ENCODE measurements at places on chromosomes 4 and X.

DNA sequence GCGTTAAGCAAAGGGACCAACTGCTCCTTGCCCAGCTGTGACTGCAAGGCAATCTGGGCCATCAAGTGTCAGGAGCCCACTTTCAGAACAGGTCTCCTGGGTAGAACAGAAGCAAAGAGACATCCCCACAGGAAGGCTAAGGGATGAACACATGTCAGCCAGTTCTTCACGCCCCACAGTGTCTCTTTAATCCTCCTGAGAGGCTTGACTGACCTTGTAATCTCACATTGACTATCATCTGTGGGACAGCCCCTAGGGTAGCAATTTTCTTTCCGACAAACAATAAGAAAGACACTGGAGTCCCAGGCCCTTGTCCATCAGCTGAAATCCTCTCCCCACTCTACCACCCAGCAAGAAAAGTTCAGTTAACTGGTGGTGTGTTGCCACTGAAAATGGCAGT, 1.0 kb downstream of the CHRDL1 start:
- no peak for DNase-seq

GRCh38 chr4:118739022-118739713, 54.0 kb downstream of the METTL14 start:
- DNase-seq: no peak

- DNase-seq: peak; percentile 7
Measured at GRCh38 chrX:129462707-129463106, 60.6 kb downstream of the SMARCA1 start.

- DNase-seq: peak; percentile 57
Measured at GRCh38 chr4:24382381-24382780, 202.0 kb downstream of the DHX15 start.

DNA sequence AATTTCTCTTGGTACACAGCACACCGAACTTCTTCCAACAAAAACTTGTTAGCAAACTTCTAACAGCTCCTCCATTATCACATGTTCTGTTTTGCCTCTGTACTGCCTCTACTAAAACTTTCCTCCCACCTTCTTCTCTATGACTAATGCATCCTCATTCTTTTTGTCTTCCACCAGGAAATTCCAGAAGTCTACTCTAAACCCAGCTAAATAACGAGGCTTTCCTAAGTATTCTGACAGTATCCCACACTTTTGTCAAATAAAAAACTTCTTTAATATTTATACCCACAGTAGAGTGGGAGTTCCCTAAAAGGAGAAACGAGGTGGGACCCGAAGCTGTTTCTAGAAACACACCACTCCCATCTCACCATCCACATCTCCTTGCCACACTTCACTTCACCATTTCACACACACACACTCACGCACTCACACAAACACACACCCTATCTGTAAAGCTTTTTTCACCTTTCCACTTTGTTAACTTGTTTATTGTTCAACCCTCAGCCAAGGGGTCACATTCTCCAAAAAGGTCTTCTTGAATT, 280.3 kb downstream of the ARAP2 start:
- no peak for DNase-seq
